ENCODE measurements at places on chromosomes 12 and 14. TPM values are rescaled to one million over a fixed set of nuclear protein-coding genes. Genes with fewer than 3 reads are reported as not detected.

DNA sequence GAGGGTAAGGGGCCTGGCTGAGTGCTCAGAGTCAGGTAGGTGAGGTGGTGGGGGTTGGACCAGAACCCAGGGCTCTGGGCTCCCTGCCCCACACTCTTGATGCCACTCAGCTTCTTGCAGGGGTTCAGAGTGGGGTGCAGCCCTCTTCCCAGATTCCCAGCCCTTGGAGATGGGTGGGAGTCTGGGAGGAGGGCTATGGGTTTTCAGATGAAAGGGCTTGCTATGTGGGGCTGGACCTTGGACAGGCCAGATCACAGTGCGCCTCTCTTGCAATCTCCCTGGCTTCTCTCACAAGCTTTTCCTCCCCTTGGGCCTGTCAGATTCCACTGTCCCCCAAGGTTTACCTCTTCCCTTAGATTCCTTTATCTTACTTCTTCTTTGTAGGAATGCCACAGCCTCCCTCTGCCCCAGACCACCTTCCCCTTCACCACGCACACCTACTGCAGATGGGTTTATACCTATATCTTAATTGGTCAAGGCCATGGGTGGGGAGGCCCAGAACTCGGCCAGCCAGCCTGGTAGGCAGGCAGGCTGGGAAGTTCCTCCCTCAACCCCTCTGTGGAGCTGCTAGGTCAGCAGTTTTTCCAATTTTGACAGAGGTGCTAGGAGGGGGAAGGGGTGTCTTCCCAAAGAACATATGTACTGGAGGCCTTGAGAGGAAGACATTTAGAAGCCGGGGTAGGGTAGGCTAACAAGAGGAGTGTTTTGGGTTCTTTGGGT, 1.4 kb downstream of the NYNRIN start:
- DNase-seq: no peak
- H3K27me3 ChIP-seq: no peaks in the 10 kb centered on the region
- H3K4me3 ChIP-seq: no peak overlapping the region
- peaks cover 5% of the 10 kb centered on the region for H3K4me1 ChIP-seq
- no peak overlapping the region for H3K27ac ChIP-seq
- H3K36me3 ChIP-seq: no peaks in the 10 kb centered on the region

DNA sequence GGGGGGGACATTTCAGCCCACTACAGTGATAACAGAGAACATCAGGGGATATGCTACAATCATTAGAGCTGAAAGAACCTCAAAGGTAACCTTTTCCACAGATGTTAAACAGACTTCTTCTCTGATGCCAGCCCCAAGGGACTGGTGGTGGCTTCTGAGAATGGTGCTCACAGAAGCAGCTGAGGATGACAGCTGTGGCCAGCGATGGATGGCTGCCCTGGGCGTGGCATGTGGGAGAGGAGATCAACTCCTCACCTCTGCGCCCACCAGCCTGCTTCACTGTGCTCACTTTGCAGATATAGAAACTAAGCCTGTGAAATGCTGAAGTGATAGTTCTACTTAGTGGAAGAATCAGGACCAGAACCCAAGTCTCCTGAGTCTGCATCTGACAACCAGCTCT, 33.0 kb downstream of the FOXN3 start:
- no peaks in the 10 kb centered on the region for H3K27me3 ChIP-seq
- no peak overlapping the region for H3K4me3 ChIP-seq
- no peak for DNase-seq
- no peak overlapping the region for H3K27ac ChIP-seq

- H3K27me3 ChIP-seq: no peaks in the 10 kb centered on the region
- peak overlapping the region; percentile 94 for H3K4me3 ChIP-seq
- peak; percentile 51 for DNase-seq
Observed at GRCh38 chr12:114670291-114670980, 13.5 kb downstream of the TBX3 start.

GRCh38 chr12:40224439-40225291, at the start of gene LRRK2:
Gene LRRK2 (plus strand): TSS chr12:40224997. CDS start chr12:40225132, 135 bp downstream.
- H3K4me3 ChIP-seq: peak within 1 kb of the TSS; percentile 58
- DNase-seq: no peak
- H3K36me3 ChIP-seq: no peaks in the 10 kb centered on the region
- peaks cover 13% of the 10 kb centered on the region for H3K27me3 ChIP-seq
- H3K27ac ChIP-seq: no peak within 1 kb of the TSS
- H3K4me1 ChIP-seq: no peaks in the 10 kb centered on the region

GRCh38 chr12:78560633-78561032, 303.9 kb upstream of the SYT1 start:
- H3K36me3 ChIP-seq: no peaks in the 10 kb centered on the region
- no peak for DNase-seq
- H3K4me3 ChIP-seq: no peak overlapping the region
- H3K4me1 ChIP-seq: no peaks in the 10 kb centered on the region

DNA sequence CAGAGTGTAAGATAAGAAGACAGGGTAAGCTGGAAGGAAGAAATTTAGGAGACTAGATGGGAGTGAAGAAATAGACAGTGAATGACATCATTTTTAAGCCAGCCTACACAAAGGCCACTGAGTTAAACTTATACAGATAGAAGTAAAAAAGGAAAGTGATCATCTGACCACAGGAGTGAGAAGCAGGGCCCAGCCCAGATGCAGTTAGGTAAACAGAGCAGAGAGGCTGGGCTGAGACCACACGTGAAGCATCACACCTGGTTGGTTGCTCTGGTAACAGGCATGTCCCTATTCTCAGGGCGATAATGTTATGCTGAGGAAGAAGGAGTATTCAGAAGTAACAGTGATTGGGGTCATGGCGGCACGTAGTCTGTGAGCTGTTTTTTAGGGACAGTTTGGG, 1079.4 kb downstream of the AACS start:
- no peaks in the 10 kb centered on the region for H3K4me1 ChIP-seq
- no peak for DNase-seq
- no peaks in the 10 kb centered on the region for H3K36me3 ChIP-seq
- no peak overlapping the region for H3K4me3 ChIP-seq
- H3K27me3 ChIP-seq: no peaks in the 10 kb centered on the region
- no peak overlapping the region for H3K27ac ChIP-seq

- H3K4me1 ChIP-seq: no peaks in the 10 kb centered on the region
- no peaks in the 10 kb centered on the region for H3K36me3 ChIP-seq
- no peak overlapping the region for H3K4me3 ChIP-seq
- DNase-seq: no peak
- no peaks in the 10 kb centered on the region for H3K27me3 ChIP-seq
Observed at GRCh38 chr12:51199366-51199945, 18.4 kb downstream of the POU6F1 start.

DNA sequence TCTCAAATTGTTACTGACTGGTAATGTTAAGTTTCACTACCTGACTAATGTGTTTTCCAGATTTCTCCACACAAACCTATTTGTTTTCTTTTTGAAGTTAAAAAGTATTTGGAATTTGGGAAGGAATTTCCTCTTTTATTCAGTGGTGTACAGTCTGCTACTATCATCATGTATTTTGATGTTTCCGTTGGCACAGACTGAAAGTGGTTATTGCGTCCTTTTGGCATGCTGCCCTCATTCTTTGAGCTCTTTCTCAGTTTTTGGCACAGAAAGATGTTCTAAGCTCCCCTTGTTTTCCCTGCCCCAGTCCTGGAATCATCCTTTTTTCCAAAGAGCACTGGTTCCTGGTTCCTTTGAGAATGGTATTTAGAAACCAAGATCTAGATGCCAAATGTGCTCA, 31.4 kb upstream of the RTRAF start:
- H3K27ac ChIP-seq: no peak overlapping the region
- H3K4me3 ChIP-seq: no peak overlapping the region
- no peak for DNase-seq
- H3K36me3 ChIP-seq: no peaks in the 10 kb centered on the region
- H3K4me1 ChIP-seq: no peaks in the 10 kb centered on the region

DNA sequence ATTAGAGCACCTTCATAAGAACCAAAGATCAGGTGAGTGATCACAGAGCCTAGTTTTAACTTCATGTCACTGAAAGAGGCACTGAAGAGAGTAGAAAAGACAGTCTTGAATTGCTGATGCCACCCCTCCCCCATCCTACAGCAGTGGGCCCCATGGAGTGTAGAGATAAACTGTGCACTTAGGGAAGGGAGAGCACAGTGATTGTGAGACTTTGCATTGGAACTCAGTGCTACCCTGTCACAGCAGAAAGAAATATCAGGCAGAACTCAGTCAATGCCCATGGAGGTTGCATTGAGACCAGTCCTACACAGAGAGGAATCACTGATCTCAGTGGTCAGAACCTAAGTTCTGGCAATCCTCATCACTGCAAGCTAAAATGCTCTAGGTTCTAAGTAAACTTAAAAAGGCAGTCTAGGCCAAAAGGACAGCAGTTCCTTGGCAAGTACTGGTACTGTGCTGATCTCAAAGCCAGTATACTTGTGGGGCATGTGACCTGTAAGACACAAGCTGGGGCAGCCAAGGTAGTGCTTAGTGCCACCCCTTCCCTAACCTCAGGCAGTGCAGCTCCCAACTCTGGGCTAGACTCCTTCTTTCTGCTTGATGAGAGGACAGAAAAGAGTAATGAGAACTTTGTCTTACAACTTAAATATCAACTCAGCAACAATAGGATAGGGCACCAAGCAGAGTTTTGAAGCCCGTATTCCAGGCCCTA, 94.1 kb downstream of the FSCB start:
- H3K27me3 ChIP-seq: no peaks in the 10 kb centered on the region
- H3K4me3 ChIP-seq: no peak overlapping the region
- no peak for DNase-seq

DNA sequence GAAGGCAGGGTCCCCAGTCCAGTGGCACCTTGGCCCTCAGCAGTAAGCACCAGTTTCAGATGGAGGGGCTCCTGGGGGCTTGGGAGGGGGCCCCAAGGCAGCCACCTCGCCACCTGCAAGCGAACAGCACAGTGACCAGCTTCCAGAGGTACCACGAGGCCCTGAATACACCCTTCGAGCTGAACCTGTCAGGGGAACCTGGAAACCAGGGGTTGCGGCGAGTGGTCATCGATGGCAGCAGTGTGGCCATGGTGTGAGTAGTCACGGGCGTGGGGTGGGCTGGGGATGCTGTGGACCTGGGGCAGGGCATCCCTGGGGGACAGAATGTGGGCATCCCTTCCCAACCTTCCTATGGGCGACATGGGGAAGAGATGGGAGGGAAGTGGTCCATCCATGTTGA, 11.2 kb downstream of the NYNRIN start:
- no peak for DNase-seq
- no peak overlapping the region for H3K4me3 ChIP-seq
- no peaks in the 10 kb centered on the region for H3K4me1 ChIP-seq
- no peaks in the 10 kb centered on the region for H3K27me3 ChIP-seq

- H3K27ac ChIP-seq: no peak overlapping the region
- H3K4me3 ChIP-seq: no peak overlapping the region
- no peak for DNase-seq
Observed at GRCh38 chr12:15214851-15215601, 6.2 kb downstream of the RERG start.

DNA sequence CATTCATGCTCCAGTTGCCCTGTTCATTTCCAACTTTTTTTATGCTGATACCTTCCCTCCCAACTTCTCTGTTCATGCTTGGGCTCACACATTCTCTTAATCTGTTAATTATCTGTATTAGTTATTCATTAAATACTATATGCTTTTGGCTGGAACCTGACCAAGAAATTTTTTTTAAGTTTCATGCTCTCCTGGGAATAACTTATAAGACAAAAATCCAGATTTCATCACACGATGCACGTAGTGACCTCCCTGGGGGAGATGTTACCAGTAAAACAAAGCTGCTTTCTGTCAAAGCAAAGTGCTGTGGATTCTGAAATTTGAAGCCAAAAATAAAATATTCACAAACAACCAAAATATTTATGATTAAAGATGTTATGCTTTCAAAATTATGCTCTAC, 215.0 kb upstream of the USP15 start:
- no peak for DNase-seq
- H3K27me3 ChIP-seq: peaks cover 17% of the 10 kb centered on the region
- H3K4me3 ChIP-seq: no peak overlapping the region

DNA sequence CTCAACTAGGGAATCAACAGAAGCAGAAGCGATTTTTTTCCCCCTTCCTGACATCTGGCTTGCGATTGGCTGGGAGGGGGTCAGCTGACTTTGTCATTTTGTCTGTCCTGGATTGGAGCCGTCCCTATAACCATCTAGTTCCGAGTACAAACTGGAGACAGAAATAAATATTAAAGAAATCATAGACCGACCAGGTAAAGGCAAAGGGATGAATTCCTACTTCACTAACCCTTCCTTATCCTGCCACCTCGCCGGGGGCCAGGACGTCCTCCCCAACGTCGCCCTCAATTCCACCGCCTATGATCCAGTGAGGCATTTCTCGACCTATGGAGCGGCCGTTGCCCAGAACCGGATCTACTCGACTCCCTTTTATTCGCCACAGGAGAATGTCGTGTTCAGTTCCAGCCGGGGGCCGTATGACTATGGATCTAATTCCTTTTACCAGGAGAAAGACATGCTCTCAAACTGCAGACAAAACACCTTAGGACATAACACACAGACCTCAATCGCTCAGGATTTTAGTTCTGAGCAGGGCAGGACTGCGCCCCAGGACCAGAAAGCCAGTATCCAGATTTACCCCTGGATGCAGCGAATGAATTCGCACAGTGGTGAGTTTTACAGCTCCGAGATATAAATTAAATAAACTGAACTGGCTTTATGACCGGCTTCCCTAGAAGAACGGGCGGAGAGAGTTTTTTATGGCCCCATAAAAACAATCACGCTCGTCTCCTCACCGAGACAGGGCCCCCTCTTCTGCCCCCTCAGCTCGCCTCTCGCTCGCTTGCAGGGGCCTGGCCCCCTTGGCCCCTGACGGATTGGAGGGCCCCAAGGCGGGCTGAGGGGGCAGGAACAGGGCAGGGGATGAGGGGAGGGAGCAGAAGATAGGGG, at the start of gene HOXC6:
TSS of gene HOXC6 (plus strand) at position 127 of the 888 bp plus-strand sequence. CDS start at position 209, 82 bp downstream.
- 0 out of 2 replicates have a peak within 1 kb of the TSS, but pooled peaks have one; percentile 2 for H3K27ac ChIP-seq
- DNase-seq: peak; percentile 56
- peaks cover 10% of the 10 kb centered on the region for H3K4me1 ChIP-seq
- peak within 1 kb of the TSS; percentile 75 for H3K4me3 ChIP-seq

DNA sequence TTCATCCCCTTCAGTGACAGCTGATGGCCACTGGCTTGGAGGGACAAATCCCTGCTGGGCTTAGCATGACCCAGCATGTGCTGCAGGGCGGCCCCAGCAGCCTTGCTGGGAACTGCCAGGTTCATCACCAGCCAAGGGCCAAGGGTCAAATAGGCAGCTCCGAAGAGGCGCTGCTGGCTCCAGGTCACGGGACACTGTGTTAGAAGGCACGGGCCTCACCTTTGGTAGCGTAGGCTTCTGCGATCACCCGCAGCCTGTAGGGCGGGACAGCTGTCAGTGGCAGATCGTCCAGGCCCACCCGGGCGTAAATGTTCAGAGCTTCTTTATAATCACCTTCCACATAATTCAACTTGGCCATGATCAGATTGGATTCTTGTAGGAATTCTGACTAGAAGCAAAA, 35.7 kb downstream of the TTC7B start:
- H3K36me3 ChIP-seq: no peaks in the 10 kb centered on the region
- H3K4me1 ChIP-seq: no peaks in the 10 kb centered on the region
- H3K27me3 ChIP-seq: no peaks in the 10 kb centered on the region
- no peak overlapping the region for H3K27ac ChIP-seq

GRCh38 chr12:130872179-130873096, 572 bp downstream of the RAN start:
- H3K36me3 ChIP-seq: peaks cover 50% of the 10 kb centered on the region
- peak overlapping the region; percentile 19 for H3K27ac ChIP-seq
- H3K27me3 ChIP-seq: no peaks in the 10 kb centered on the region
- DNase-seq: peak; percentile 33
- H3K4me1 ChIP-seq: peaks cover 26% of the 10 kb centered on the region

The PZP gene
- total RNA-seq: not detected

The IFT81 gene
- total RNA-seq: 7.2 TPM

The CLEC6A gene
- not detected for total RNA-seq

The GARIN6 gene
- not detected for total RNA-seq

The C12orf54 gene
- total RNA-seq: not detected

The CYP46A1 gene
- 0.52 TPM for total RNA-seq

The LMO3 gene
- total RNA-seq: 2.3 TPM

The BICDL1 gene
- total RNA-seq: 5.8 TPM

The SERPINA6 gene
- not detected for total RNA-seq

The RFX4 gene
- not detected for total RNA-seq

The CLEC1A gene
- total RNA-seq: not detected

The VRTN gene
- not detected for total RNA-seq

The GPRC5D gene
- not detected for total RNA-seq

The PTPRQ gene
- 0.07 TPM for total RNA-seq

Measured in PC-3 (cell line).